Right ventricle myocardium inferior (tissue), 1 donor: ENCODE measurements at places on chromosomes 6 and 20.

GRCh38 chr20:62769346-62770071, 26.8 kb upstream of the MRGBP start:
- peak; percentile 32 for DNase-seq

- no peak for DNase-seq
Measured at GRCh38 chr6:8738951-8739350, 303.6 kb upstream of the SLC35B3 start.

DNA sequence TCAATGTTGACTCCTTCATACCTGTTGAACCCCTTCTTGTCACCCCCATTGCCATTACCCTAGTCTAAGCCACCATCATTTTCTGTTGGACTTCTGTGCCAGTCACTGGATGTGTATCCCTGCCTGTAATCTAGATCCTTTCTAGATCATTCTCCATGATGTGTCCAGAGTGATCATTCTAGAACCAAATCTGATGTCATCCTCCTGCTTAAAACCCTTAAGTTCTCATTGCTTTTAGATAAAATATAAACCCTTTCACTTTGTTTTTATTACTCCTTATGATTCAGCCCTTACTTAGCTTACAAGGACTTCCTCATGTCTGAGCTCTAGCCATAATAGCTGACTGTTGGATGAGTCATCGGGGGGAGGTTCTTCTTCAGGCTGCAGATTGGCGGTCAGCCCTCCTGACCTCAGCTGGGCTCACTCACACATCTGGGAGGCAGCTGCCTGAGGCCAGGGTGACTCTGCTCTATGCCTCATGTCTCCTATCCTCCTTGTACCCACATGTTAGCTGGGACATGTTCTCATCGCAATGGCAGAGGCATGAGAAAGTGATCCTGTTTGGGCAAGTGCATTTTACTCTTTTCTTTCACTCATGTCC, 287.6 kb downstream of the ESR1 start:
- DNase-seq, result peak; percentile 70

DNA sequence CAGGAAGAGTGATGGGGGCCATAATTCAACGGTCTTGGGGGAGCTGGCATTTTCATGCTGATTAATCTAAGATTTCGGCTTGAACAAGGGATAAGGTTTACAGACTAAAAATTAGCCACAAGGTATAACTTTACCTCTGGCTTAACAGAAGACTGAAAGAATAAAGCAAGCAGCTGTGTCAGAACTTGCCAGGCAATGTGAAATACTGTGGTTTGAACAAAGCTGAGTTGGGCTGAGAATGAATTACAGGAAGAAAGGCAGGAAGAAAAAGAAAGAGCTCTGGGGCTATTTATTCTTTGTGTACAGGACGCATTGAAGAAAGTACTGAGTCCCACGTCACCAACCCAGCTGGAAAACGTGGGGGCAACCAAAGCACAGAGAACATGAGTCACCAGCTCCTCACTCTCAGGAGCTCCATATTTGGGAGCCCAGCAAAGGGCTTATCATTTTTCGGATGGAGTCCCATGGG, 121.5 kb upstream of the NEDD9 start:
- DNase-seq, result no peak

DNA sequence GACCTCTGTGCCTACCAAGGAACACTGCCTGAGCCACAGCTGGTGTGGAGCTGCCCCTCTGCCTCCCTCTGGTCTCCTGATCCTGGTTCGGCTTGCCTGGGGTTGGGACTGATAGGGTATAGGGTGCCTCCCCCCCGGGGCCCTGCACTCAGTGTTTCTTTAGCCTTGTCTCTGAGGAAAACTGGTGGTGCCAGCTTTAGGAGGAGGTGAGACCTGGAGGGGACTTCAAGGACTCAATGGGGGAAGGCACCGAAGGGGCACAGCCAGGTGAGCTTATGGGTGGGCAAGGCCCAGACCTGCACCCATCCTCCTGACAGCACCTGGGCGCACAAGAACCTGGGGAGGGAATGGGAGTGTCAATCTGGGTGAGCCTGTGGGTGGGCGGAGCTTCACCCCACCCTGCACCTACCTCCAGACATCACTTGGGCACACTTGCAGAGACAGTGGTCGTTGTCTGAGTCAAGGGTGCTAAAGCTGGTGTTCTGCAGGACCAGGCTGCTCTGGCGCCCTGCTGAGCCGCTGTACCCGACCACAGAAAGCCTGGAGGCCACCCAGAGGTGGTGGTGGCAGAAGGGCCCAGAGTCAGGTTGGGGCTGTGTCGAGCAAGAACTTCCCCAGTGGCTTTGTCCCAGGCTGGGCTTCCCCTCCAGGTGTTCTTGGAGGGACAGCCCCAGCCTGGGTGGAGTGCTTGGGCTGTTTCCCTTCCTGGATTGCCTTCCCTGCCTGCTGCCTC, 40.5 kb downstream of the FAM110A start:
- DNase-seq, result no peak

DNA sequence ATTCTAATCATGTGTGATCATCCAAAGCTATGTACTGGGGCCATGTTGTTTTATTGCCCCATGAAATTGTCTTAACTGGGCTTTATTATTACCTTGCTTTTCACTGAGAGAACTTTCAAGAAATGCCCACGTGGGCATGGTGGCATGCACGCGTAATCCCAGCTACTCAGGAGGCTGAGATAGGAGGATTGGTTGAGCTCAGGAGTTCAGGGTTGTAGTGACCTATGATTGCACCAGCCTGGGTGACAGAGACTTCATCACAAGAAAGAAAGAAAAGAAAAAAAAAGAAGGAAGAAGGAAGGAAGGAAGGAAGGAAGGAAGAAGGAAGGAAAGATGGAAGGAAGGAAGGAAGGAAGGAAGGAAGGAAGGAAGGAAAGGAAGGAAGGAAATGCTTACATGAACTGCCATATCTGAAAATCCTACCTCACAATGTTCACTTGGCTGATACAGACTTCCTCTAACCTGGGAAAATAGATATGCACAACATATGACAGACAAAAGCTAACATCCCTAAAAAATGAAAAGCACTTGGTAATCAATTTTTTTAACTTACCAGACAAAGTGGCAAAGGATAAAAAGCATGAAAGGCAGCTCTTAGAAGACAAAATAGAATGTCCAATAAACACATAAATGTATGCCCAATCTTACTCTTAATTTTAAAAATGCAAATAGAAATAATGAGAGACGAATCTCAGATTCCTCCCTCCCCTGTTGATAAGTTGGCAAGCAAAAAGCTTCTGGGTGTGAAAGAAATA, 25.5 kb upstream of the TMEM244 start:
- no peak for DNase-seq

DNA sequence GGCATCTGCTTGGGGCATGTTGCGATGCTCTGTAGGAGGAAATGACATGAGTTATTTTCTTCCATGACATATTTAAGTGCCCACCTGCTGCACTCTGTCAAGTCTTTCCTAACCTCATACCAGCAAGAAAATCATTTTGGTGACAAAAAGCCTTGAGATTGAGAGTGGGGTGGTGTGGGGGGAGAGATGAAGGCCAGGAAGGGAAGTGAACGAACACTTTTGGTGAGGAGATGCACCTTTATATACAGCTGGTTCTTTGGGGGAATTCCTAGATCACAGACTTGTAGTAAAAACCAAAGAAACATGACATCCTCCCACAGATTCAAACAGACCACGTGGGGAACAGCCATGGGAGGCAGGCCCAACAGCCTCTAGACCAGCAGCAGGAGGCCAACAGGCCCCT, 26.1 kb downstream of the NCOA5 start:
- DNase-seq, result no peak

DNA sequence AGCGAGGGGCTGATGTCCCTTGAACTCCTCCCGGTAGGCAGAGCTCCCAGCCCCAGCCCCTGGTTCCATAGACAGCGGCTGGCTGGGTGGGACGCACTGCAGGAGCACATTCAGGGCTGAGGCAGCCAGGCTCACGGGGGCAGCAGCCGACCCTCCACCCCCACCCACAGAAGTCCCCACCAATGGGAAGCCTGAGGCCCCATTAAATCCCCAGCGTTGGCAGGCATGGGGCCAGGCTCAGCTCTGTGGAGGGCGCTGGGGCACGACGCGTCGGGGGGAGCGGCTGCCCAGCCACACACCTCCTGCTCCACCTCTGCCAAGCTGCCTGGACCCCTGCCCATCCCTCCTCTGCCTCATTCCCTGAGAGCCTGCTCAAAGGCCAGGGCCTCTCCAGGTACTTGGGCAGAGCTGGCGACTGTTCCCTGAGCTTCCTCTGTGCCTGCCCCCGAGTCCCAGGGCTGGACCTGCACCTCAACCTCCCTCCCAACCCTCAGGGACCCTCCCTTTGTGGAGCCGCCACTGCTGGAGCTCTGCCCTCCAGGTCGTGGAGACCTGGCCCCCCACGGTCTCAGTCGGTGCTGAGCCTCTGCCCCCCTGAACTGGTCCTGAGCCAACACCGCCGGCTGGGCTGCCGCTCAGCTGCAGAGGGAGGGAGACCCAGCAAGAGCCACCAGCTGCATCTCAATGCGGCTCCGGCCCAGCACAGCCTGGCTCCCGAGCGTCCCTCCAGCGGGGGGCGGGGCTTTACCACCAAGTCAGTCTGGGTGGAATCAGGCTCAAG, 9.1 kb downstream of the CHRNA4 start:
- peak; percentile 79 for DNase-seq

GRCh38 chr20:36866164-36866563, 9.8 kb upstream of the TLDC2 start:
- DNase-seq, result no peak

- DNase-seq, result no peak
Measured at GRCh38 chr20:60749804-60750602, 502.1 kb upstream of the CDH4 start.

GRCh38 chr6:81863123-81863522, 110.6 kb upstream of the TENT5A start:
- DNase-seq, result no peak

DNA sequence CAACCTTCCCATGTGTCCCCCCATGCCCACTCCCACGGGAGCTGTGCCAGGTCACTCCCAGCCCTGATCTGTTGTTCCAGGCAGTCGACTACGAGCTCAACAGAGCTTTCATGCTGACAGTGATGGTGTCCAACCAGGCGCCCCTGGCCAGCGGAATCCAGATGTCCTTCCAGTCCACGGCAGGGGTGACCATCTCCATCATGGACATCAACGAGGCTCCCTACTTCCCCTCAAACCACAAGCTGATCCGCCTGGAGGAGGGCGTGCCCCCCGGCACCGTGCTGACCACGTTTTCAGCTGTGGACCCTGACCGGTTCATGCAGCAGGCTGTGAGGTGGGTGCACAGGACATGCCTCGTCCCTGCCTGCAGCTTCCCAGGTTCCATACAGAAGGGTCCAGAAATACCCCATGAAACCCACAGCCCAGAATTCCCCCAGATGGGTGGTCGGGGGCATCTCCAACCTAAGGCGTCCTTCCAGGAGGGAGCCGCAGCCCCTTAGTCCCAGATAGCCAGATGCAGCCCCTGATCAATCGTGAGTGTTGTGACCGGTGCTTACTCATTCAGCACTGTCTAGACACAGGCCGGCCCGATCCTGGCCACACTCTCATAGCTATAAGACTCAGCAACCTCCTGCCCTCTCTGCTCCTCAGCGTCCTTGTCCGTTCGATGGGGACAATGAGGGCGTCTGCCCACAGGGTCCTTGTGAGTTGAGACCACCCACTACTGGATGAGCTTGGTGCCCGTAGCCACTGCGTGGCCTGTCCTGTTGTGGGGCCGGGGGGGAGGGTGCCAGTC, 142.1 kb downstream of the TAF4 start:
- DNase-seq, result peak; percentile 61

DNA sequence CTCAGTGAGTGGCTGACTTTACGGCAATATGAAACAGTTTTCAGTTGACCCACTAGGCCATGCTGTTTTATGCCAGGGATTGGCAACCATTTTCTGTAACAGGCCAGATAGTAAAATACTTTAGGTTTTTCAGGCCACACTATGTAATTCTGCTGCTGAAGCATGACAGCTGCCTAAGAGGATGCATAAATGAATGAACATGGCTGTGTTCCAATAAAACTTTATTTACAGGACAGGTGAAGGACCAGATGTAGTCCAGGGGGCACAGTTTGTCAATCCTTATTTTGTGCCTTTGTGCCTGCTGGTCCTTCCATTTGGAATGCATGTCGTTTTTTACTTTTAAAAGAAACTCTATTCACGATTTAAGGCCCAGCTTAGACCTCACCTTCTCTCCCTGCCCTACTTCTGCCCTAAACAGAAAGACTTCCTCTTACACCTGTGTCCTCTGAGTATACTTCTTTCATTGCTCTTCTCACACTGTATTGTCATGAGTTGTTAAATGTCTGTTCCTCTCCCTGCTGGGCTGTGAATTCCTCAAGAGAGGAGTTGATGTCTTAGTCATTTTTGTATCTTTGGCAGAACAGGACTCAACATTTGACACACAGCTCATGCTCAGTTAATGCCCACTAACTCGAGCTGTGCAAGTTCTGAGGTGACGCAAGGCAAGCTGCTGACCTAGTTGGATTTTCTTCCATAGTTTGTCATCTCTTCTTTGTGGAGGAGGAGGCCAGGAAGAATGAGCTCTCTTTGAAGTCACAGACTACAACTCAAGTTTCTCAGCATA, 90.1 kb upstream of the MAP7 start:
- DNase-seq, result no peak

DNA sequence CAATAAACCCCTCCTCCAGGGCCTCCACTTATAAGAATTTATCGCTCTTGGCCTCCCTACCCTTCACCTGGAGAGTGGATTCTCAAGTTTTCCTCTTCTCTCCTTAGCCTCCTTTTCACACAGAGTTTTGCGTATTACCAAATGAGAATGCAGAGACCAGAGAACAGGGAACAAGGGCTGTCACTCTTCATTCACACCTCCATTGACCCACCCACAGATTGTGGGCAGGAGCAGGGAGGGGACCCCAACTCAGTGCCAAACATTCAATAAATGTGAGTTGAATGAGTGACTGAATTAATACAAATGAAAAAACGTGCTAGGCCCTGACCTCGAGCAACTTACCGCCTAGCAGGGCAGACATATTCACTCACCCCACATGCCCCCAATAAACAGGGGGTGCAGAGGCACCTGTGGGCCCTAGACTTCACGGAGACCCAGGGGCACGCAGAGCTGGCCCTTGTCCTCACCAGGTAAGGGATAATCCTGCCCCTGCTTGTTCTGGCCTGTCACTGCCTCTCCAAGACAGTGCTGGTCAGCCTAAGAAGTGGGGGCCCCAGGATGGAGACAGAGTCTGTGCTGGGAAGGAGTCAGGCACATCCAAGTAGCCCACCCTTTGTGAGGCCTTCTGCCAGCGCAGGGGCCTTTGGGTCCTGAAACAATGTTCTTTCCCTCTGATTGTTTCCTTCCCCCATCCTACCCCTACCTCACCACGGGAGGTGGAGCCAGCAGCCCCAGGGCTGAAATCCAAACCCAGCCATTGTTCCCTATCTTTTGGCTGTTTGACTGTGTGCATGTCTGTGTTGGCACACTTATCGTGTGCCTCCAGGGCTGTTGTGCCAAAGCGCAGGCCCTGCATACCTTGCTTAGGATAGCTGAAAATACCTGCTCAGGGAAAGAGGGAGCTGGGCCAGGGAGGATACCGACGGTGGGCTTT, 8.4 kb upstream of the TJAP1 start:
- DNase-seq, result no peak

- DNase-seq, result no peak
Measured at GRCh38 chr6:137160763-137161162, 12.7 kb downstream of the IL22RA2 start.

DNA sequence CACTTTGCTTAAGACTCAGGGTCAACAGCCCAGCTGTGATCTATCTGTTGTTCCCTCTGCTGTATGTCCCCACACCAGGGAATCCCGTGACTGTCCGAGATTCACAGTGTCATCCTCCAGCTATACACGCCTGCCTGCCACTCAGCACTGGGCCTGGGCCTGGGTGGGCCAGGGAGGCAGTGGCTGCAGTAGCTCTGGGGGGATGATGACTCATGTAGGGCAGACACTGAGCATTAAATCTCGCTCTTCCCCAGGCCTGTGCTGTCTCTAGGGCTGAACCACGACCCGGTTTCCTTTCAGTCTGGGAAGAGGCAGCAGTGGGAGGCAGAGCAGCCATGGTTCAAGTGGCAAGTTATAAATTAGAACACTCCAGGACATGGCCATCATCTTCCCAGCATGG, 173.9 kb downstream of the LRFN2 start:
- DNase-seq, result no peak
